MCF 10A (cell line): ENCODE measurements at places on chromosomes 1 and 21. TPM values are rescaled to one million over a fixed set of nuclear protein-coding genes. Genes with fewer than 3 reads are reported as not detected.

DNA sequence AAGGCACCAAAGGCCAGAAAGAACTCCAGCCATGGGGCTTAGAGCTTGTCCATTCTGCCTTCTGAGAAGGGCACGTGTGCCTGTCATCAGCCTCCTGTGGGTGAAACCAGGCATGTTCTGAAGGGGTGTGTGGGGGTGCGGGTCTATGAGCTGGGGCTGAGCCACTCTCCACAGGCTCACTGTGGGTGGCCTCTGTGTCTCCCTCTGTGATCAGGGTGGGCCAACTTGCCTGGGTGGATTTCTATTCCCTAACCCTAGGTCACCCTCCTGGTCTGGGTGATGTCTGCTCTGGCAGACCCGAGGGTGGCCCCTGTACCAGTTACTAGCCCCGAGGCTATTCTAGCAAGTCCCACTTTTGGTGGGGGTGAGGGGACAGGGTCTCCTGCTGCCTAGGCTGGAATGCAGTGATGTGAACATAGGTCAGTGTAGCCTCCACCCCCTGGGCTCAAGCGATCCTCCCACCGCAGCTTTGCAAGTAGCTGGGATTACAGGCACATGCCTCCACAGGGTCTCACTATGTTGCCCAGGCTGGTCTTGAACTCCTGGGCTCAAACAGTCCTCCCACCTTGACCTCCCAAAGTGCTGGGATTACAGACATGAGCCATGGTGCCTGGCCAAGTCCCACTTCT lies 94.4 kb downstream of the TRIM11 start:
- DNase-seq: no peak

DNA sequence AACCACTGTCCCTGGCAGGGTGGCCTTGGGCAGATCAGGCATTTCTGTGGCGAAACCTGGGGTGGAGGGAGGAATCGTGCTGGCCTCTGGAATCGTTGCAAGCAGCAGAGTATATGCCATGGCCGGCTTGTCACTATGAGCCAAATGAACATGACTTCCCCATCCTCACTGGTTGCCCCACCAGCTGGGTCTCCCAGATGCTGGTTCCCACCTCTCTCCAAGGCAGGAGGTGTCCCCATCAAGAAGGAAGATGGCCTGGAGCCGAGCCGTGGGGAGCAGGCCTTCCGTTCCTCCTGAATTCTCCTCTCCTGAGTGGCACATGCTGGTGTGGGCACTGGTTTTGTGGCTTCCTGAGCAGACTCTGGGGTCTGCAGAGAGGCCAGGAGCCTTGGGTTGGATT lies 60.2 kb upstream of the ACTRT2 start:
- no peak for DNase-seq

DNA sequence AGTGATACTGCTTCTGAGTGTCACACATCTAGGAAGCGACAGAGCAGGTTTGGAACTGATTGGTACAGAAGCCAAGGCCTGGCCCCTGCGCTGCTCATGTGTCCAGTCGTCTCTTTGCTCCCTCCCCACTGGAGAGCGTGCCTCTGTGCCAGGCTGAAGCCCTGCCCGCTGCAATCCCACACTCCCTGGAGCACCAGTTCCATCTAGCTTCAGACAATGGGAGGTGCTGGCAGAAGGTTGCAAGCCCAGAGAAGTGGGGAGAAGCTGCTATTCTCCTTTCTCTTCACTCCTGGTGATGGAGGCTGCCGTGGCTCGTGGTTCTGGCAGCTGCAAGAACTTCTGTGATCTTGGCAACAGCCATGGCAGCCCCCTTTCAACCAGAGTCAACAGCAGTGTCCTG lies 250.9 kb downstream of the MATN1 start:
- no peak for DNase-seq

MYBPHL gene
- 1.1 TPM in 1 of 2 replicates, not detected in the other for total RNA-seq

DNA sequence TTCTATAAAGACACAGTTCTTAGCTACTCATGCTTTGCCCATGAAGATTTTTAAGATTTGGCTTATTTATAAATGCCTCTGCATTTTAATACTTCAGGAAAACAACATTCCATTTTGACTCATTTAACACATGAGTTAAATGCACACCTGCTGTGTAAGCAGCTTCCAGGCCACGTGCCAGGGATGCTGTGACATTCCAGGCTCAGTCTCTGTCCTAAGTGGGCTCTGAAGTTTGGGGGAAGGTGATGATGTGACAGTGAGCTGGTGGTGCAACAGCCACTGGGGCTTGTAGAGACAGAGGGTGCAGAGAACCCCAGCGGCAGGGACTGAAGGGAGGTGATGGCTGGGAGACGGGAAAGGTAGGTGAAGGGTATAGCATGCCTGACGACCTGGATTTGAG lies 40.7 kb downstream of the HHAT start:
- no peak for DNase-seq

DNA sequence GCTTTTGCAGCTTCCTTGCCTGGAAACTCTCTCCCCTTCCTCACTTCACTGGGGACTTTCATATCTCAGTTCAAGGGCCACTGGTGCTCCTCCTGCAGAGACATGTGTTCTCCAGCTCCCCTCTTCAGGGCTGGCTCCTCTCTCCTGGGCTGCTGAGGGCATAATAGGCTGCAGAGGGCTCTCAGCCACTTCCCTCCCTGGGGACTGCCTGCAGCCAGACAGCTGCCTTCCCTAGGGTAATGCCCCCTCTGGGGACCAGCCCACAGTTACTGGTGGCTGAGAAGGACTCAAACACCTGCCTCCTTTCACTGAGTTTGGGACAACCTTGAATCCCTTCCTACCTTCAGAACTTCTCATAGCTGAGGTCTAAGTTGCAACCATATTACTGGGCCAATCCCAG lies 104.8 kb upstream of the POU3F1 start:
- DNase-seq: no peak

USF1 gene
- 48.8 and 52.8 TPM in 2 replicates for total RNA-seq

RFX5 gene
- 19.2 and 26.5 TPM in 2 replicates for total RNA-seq

ERVH48-1 gene
- total RNA-seq: not detected in 2 replicates

- peak; percentile 78 for DNase-seq
Measured at GRCh38 chr1:65247419-65248359, 61.7 kb upstream of the DNAJC6 start.

- DNase-seq: peak; percentile 23
Measured at GRCh38 chr1:64543831-64544230, 73.9 kb downstream of the CACHD1 start.

- no peak for DNase-seq
Measured at GRCh38 chr1:91174734-91175133, 152.9 kb upstream of the ZNF644 start.

- peak; percentile 62 for DNase-seq
Measured at GRCh38 chr1:154765970-154766369, 104.1 kb downstream of the KCNN3 start.

- DNase-seq: no peak
Measured at GRCh38 chr21:39712976-39713375, 32.0 kb upstream of the IGSF5 start.

GRCh38 chr1:189970331-189971230 lies 507.1 kb downstream of the BRINP3 start:
- DNase-seq: no peak

DNA sequence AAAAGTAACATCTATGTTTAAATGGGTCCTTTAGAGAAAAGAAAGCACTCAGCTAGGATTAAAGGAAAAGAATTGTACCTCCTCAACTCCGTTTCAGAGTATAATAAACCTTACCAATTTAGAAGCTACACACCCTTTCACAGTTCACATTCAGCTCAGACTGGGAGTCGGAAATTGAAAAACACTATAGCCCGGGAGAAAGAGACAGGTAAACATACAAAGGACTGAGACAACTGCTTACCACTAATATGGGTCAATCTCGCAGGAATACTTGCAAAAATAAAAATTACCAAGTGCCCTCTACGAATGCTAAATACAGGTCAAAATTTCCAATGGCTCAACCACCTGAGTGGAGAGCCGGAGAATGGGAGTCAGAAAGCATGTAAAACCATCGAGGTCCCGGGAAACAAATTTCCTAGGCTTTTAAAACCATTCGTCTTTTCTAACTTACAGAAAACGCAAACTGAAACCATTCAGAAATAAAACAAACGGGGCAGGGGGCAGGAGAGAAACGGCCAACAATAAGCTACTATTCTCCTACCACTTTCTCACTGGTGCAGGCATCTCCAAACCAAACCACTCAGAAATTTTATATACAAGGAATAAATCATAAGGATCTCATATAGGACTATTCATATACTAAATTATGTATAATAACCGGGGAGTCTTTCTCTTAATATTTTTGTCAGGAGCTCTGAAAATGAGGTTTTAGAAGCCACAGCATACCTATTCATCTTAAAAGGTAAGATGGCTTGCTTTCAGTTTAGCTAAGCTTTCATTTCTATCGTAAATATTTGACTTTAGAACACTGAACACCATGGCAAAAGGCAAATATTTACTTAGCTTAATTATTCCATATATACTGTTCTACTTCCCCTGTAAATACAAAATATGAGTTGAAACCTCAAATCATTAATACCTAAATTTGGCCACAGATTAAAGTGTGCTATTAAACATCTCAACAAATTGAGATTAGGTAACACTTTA lies 136.5 kb downstream of the RERE start:
- DNase-seq: no peak

RNU1-2 gene
- total RNA-seq: 1,539 and 1,606 TPM in 2 replicates

- DNase-seq: peak; percentile 98
Measured at GRCh38 chr1:201309416-201309815, 26.1 kb downstream of the PKP1 start.

SLC1A7 gene
- not detected in 2 replicates for total RNA-seq

DNA sequence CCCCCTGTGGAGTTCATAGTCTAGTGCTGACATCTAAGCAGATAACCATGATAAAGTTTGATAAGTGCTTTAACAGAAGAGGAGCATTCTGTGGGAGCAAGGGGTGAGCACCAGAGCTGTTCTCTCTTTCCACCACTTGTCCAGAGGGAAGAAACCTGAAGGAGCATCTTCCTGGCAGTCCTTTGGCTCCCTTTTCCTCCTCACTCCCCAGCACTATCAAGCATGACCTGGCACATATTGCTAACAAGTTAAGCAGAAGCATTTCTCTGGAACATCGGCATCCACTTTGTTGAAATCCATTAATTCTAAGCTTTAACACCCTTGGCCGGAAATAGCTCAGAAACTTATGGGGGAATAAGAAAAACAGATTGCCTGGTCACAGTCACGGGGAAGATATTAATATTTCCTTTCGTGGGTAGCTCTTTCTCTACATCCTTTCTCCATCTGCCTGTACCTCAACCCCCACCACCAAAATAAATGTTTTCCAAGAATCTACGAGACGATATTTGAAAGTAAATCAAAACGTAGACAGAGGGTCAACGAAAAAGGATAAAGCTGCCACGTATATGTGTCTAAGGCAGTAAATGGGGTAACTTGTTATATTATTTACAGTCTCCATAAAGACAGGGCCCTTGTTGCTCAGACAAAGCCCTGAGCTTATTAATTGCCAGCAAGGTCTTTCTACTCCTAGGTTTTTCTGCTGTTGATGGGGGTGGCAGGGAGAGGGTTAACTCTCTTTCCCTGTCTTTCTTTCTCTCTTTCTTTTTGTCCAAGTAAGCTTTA lies 351.4 kb downstream of the NUF2 start:
- DNase-seq: no peak

DNA sequence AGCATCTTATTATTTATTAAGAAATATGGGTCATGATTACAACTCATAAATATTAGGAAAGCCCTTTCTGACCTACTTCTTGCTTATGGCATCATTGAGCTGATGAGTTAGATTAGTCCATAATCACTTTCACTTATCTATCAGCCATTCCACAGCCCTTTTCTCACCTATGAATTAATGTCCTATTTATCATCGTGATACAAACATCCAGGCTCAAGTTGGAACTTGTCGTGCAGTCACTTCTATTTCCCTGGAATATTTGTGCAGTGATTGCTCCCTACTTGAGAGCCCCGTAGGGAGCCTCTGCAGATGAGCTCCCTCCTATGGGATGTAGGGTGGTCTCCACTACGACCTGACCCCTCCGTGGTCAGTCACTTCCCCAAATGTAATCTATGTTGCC lies 8.1 kb upstream of the F3 start:
- DNase-seq: no peak

DNA sequence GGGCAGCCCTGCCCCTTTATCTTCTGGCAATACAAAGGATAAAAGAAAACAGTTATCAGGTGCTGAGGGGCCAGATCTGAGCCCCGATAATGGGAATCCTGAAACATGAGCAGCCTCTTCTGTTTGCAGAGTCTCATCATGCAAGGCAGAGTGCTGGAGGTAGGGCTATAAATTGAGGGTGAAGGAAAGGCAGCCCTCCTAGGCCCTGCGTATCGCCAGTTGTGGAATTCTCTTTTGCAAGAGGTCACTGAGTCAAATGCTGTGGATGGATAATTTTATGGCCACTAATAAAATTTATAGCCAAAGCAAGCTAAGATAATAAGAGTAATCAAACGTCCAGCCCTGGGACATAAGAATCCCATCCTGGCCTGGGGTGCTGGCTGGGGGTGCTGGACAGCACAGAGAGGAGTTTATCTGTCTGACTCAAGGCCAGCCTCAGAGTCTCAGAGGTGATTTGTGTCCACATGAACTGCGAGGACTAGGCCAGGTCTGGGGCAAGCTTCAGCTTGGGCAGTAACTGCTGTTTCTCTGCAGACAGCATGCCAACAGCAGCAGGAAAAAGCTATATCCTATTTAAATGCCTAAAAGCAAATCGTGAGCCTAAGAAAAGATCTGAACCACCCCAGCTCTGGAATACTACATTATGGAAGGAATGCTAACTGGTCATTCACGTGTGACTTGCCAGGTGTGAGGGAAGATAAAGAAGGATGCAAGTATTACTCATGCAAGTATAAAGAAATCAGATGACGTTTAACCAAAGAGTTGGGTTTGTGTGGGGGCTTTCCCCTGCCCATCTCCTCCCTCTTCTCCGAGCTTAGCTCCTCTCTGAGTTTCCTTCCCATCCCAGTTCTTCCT lies 254.8 kb downstream of the KIF26B start:
- DNase-seq: no peak

DNA sequence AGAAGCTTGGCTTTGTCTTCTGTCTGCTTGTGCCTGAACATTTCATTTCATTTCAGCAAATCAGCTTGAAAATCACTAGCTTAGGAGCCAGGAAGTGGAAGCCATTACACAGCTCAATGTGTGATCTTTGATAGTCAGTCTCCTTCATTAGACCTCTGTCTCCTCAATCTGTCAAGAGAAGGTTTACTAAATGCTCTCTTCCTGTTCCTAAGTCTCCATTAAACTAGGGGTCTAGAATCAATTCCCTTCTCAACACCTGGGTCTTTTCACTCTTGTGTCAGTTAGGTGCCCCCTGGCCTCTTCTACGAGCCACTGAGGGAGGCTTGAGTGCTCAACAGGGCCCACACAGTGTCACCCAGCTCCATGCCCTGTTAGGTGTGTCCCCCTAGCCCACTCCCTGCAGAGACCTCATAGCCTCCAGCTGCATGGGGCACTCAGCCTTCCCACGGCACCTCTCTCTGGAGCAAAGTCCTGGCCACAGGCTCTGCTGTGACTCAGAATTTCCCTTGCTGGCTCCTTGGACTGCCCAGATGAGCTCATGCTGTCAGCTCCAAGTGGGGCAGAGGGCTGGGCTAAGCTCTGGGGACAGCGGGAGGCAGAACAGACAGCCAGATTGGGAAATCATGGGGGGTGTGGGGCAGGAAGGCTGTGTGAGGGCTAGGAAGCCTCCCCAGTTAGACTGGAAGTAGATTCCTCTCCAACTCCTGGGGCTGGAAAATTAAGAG lies 115.7 kb upstream of the IPO9 start:
- DNase-seq: peak; percentile 100
